ENCODE measurements at places on chromosomes 3 and 15.

GRCh38 chr3:187793618-187794017, 48.4 kb upstream of the BCL6 start:
- no peak for DNase-seq

- DNase-seq = peak; percentile 10
Observed at GRCh38 chr15:73683777-73684580, at the start of gene CD276. Gene CD276 (plus strand): TSS chr15:73684383. CDS start chr15:73699640, 15,257 bp downstream.

DNA sequence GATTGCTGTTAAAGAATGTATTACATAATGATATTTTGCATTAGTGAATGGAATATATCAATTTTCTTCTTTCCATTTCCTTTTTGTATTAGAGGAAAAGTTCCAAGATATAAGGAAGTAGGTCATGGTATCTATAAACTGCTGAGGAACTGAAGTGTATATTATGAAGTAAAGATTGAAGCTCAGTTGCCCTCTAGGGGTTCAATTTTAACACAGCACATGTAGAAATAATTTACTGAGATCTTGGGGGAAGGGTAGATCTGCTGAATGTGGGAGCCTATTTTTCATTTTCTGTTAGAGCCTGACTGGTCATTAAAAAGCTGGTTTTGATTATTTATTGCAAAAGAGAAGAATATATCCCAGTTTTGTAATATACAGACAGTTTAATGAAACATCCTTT, 45.2 kb downstream of the CMC1 start:
- no peak for DNase-seq

DNA sequence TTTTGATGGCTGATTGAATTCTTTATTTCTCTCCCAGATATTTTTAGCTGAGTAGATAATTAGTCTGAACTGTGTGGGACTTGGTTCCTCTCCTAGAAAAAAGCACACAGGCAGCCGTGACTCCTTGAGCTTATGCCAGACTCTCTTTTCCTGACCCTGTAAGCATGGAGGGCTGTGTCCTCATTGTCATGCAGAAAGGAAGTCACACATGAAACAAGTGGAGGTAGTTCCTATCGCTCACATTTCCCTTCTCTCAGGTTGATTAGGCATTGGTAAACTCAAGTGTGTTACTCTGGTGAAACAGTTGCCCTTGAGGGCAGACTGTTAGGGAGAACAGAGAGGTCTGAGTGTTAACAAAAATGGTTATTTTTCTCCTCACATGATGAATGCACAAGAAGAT, 6.3 kb upstream of the RTP4 start:
- DNase-seq = no peak

GRCh38 chr15:59247364-59247763, 40.7 kb downstream of the LDHAL6B start:
- peak; percentile 42 for DNase-seq
